ENCODE measurements at places on chromosomes 12 and 14. TPM values are rescaled to one million over a fixed set of nuclear protein-coding genes. Genes with fewer than 3 reads are reported as not detected.

Gene DAO
- 1.3 TPM for polyA plus RNA-seq

Gene ALDH1L2
- 0.72 TPM for polyA plus RNA-seq

DNA sequence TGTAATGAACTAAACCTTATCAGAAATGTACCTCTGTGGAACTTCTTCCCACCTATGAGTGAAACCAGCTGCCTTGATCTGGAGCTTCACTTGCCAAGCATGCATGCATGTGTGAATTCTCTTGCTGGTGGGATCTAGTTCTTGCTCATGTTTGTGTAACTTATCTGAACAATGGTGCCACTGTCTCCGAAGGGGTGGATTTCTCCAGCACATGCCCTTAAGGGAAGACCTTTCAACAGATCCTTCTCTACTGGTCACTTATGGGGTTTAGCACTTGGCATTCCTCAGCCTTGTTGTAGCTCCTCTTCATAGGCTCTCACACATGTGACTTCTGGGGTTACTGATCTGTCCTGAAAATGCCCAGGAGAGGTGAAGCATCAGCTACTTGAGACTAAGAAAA, 25.0 kb downstream of the SMOC1 start:
- DNase-seq, result no peak

- no peak for DNase-seq
Observed at GRCh38 chr12:93857991-93858447, 180.8 kb downstream of the CRADD start.

- DNase-seq, result no peak
Observed at GRCh38 chr12:121108492-121108891, 24.2 kb upstream of the P2RX7 start.

- DNase-seq, result no peak
Observed at GRCh38 chr12:74732826-74733225, 195.2 kb downstream of the ATXN7L3B start.

- DNase-seq, result no peak
Observed at GRCh38 chr12:55289999-55290398, 6.4 kb downstream of the OR6C6 start.

DNA sequence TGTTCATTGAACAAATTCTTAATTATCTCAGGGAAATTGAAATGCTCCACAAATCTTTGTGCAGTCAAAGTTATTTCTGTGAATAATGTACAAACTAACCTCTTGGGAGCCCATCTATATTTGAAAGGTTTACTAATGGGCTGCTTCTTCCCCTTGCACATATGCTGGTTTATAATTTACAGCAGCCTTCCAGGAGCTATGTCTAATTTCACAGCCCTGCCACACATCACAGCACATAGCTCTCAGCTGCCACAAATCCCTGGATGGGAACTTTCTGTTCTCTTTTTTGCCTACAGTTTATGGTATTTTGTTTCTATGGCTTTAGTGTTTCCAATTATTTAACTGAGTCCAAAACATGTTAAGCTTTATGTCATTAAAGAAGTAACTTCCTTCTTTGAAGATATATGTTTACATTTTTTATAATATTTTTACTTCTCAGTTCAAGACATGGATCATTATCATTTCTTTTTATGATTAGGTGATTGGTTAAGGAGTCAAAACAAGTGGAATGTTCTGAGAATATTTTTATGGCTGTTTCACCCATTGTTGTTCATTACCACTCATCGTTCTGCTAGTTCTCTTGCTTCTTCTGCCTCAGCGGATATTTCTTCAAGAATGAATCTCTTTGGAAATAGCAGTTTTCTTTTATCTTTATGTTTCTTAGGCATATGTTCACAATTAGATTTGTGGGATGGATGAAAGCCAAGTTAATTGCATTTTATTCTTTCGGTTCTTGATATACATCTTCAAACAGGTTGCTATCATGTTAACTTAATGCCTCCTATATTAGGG, 475.6 kb upstream of the MIS18BP1 start:
- peak; percentile 21 for DNase-seq

DNA sequence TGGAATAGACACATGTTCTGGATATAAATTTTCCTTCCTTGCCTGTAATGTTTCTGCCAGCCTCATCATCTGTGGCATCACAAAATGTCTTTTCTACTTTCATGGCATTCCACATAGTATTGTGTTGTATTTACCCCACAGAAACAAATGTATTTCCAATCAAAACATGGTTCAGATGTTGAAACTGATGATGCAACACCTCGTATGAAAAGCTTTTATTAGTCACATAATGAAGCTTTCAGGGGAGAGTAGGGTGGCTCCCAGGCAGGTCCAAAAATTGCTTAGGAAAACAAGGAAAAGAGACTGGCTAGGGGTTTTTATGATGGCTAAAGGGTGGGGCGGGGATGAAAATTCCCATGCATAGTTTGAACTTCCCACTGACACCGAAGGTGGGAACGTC, 29.1 kb upstream of the ZNF641 start:
- no peak for DNase-seq

DNA sequence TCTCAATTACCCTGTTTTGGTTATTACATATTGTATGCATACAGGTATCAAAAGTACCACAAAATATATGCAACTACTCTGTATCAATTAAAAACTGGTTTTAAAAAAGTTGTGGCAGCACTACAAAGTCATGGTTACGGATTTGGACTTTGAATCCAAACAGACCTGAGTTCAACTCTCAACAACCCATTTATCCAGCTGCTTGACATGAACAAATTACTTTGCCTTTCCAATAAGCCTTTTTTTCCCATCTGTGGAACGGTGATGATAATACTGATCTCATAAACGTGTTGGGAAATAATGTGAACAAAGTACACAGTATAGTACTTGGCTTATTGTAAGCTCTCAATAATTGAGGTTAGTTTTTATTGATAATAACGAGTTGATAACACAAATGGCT, 85.0 kb downstream of the MNAT1 start:
- DNase-seq, result no peak

- DNase-seq, result no peak
Observed at GRCh38 chr14:68137704-68138619, 318.4 kb downstream of the RAD51B start.

Measured in left renal cortex interstitium (tissue), 4 donors.